Stimulated activated CD4-positive, alpha-beta T cell treated with anti-CD3 and anti-CD28 coated beads, Interleukin-15, amount 100 ng/mL, for 24 hours (primary cell): ENCODE measurements at places on chromosomes 3 and 15.

- no peak for DNase-seq
Measured at GRCh38 chr3:72559385-72559784, 288.9 kb downstream of the SHQ1 start.

GRCh38 chr3:110583373-110583935 is 488.2 kb upstream of the NECTIN3 start:
- no peak for DNase-seq

DNA sequence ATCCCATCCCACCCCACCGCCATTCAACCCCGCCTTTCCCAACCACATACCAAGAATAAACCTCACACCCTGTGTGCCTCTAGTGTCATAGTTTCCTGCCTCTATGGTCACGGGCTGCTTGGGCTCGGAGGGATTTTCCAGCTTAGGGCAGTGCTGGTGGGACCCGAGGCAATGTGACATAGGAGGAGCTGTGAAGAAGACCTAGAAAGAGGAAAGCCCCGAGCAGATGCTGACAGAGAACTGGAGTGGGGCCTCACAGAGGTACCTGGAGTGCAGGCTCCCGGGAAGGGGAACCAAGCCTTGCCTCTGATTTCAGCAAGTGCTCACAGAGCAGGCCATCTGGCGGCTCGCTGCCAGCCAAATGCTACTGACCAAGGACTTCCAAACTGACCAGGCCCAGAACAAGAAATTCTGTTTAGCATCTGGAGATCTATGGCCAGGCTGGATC is 27.5 kb downstream of the BHLHE40 start:
- peak; percentile 84 for DNase-seq

GRCh38 chr3:155747946-155748290 is 3.0 kb upstream of the PLCH1 start:
- DNase-seq = no peak
